Activated CD4-positive, alpha-beta T cell treated with anti-CD3 and anti-CD28 coated beads, Interleukin-2, amount 50 U/mL, for 4 hours (primary cell): ENCODE measurements at places on chromosomes 1 and 21.

- DNase-seq: no peak
These were observed 34.9 kb downstream of the CHML start for GRCh38 chr1:241605146-241605805.

DNA sequence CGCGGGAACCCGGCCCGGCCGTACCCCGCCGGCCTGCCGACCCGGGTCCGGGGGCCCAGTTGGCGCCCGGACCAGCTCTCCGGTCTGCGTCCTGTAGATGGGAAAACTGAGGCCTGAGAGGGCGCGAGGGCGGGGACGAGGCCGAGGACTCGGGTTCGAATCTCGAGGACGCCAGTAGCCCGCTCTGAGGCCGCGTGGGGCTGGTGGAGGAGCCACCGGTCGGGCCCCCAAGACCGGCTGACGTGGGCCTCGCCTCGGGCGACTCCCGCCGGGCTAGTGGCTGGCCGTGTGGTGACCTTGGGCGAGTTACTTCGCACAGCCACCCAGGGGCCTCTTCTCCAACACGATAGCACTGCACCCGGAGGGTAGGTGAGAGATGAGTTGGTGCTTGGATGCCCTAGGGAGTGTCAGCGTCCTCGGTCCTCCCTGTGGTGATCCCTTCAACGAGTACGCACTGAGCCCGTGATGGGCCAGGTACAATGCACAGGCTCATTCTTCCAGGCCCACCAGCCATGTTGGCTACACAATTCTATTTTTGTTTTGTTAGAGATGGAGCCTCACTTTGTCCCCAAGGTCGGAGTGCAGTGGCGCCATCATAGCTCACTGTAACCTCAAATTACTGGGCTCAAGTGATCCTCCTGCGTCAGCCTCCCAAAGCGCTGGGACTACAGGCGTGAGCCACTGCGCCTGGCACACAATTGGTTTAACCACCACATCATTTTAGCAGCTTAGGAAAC lies 404 bp upstream of the SCMH1 start:
- peak; percentile 5 for DNase-seq

DNA sequence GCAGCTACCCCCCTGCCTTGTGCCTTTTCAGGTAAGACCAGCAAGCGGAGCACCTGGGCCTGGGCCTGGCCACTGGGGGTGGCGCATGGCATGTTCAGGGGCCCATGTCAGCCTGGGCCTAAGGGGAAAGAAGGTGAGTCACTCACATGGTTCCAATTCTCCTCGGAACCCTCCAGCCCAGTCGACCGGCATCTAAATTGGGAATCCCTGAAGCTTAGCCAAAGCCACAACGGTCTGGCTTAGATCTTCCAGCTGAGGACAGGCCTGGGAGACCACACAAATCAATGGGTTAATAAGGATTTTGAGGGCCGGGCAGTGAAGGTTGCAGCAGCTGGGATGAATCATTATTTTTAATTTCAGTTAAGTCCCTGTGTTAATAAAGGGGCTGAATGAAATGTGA lies 145.1 kb upstream of the SMYD2 start:
- no peak for DNase-seq

DNA sequence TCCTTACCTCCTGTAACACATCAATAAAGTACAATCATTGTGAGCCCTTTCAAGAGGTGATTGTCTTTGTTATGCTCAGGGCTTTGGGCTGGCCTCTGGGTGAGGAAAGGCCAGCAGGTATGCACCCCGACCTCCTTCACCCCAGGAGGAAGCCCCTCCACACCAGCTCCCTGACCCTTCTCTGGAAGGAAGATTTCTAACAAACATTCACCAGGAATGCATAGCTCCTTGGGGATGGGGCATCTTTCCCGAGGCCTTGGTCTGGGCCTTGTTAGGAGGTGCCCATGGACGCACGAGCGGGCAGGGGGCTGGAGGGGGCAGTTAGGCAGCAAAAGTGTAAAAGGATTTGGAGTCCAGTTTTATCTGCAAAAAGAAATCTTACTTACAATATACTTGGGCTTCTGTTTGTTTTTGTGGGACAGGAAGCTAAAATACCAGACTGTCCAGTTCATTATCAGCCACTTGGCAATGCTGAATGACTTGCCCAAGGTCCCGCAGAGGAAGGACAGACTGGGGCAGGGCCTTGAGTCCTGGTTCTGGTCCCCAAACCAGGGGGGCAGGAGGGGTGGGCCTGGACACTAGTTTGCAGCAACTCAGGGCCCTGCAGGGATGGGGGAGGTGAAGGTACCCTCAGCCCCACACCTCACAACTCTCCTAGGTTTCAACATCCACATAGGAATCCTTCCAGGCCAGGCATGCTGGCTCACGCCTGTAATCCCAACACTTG lies 10.1 kb downstream of the ZC3H12A start:
- DNase-seq: no peak

DNA sequence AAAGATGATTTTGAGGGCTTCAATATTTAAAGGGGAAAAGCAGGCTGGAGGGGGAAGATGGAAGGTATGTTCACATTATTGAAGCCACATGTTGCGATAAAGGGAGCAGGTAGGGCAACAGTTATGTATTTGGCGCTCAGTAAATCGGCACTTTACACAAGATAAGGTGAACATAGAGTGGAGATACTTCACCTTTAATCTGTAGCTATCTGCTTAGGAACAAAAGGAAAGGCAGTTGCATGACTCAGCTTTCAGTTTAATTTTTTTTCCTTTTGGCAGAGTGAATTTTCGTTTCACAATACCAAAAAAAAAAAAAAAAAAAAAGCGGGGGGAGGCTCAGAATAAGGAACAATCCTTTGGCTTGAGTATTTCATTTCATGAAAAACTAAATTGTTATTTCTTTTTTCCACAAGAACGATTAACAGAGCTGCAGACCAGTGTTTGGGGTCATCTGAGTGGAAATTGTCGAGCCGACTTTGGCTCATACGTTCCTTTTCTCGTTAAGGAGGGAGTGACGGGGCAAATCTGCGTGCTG lies 1.1 kb upstream of the COQ8A start:
- DNase-seq: no peak

DNA sequence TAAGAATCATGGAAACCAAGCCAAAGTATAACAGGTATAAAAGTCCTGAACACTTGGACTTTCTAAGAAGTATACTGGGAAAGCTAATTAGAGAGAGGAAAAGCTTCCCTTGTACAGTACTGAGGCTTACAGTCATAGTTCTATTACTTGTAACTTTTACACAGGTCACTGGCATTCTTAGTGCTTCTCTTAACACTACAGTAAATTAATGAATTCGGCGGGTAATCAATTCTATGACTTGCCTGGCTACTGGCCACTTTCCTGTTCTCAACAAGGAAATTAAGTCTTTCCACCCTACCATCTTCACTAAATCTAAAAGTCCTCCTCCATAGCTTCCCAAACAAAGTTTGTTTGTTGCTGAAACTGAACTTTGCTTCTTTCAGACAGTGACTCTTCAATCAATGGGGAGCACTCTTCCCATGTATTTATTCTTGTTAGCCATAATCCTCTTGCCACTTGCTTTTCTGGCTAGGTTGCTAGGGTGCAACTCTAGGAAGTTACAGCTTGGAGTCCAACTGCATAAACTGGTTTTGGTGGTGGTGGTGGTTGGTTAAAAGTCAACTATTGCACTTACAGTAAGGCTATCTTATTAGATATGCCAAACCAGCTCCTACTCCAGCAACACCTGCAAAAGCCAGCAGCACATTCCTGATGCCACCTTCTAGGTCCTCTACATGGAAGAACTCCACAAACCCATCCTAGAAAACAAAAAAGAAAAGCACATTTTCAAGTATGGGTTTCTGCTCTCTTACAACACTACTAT lies 2.4 kb downstream of the MCL1 start:
- no peak for DNase-seq

DNA sequence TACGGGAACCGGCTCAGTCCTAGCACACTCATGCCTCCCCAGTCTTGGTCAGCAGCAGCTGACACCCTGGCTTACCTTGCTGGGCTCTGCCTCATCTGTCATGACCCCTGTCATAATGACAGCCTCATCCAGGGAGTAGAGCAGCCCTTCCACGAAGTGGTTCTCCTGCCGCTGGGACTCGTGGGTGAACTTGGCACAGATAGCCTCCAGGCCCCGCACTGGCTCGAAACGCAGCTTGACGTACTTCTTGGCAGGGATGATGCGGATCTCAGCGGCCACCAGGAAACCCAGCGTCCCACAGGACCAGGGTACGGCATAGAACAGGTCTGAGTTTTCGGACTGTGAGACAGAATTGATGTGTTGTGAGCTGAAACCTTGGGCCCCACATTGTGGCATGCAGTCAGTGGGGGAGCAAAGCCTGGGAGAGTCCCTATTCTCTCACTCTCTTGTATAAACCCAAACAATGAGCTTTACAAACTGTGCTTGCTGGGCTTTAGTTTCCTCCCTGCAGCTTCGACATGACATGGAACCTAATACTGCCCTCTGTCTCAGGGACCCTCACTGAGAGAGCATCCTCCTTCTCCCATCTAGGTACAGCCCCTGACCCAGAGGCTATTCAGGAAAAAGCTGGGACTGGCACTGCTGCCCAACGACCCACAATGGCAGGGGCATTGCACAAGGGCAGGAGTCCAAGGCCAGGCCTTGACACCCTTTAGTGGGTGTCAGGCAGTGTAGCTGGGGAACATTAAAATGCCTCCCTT lies 15.5 kb downstream of the DHCR24 start:
- DNase-seq: no peak

GRCh38 chr1:33349778-33350610 lies 29.1 kb upstream of the A3GALT2 start:
- peak; percentile 63 for DNase-seq

GRCh38 chr1:167798952-167799351 lies 77.2 kb downstream of the MPZL1 start:
- no peak for DNase-seq

GRCh38 chr1:79663916-79664315 lies 657.4 kb upstream of the ADGRL4 start:
- DNase-seq: no peak

GRCh38 chr21:20882462-20883407 lies 115.5 kb upstream of the NCAM2 start:
- no peak for DNase-seq

- no peak for DNase-seq
These were observed 298.6 kb downstream of the PTPRC start for GRCh38 chr1:198937231-198938031.

DNA sequence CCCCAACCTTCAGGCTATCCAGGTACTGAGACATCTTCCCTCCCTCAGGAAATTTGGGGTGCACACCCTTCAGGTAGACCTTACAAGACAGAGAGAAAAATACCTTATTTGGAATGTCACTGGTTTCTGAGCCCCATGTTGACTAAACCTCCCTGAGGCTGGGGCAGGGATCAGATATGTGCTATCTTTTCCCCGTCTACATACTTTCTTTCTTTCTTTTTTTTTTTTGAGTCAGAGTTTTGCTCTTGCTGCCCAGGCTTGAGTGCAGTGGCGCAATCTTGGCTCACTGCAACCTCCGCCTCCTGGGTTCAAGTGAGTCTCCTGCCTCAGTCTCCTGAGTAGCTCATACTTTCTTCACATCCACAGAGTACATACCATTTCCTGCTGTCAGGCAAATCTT lies 1.6 kb downstream of the CYB5R1 start:
- DNase-seq: no peak

DNA sequence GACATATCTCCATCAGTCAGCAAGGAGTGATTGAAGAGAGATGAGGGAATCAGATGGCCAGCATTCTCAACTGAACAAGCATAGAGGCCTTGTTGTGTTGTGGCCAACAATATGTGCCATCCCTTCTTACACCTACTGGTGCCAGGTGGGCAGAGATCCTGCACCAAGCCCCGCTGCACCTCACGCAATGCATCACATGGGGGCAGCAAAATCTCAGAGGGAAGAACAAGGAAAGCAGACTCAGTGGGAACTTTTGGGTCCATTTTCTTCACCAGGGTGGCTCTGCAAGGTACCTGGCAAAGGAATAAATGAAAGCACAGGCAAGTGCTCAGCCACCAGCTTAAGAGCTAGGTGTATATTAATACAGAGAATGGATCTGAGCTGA lies 33.2 kb downstream of the HSD3B2 start:
- no peak for DNase-seq

- DNase-seq: no peak
These were observed 125.4 kb upstream of the IGSF21 start for GRCh38 chr1:17982197-17982596.

DNA sequence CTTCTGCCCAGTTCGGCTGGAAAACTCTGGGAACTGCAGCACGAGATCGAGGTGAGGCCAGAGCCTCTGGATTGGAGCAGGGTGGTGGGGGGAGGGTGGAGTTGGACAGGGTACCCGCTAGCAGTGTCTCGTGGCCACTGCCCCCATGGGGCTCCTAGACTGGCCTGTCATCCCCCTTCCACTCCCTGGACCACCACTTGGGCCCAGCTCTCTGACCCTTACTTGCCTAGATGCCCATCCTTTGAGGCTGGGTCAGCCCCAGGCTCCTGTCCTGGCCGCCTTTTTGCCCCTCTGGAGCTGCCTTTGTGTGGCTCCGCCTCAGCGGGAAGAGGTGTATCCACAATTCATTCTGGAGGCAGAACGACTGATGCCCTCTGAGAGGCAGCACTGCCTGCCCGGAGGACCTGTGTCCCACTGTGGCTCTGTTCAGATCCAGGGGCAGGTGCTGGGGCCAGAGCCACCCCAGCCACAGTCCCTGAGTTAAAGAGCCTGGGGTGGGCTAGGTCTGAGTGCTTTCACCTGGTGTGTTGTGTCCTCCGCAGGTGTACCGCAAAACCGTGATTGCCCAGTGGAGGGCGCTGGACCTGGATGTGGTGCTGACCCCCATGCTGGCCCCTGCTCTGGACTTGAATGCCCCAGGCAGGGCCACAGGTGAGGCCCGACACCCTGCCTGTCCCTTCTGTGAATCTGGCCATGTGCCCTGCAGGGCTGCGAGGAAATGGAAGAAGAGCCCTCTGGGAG lies 17.7 kb downstream of the FAAH start:
- no peak for DNase-seq

- DNase-seq: no peak
These were observed 125.4 kb downstream of the KCNJ6 start for GRCh38 chr21:37790905-37791304.

DNA sequence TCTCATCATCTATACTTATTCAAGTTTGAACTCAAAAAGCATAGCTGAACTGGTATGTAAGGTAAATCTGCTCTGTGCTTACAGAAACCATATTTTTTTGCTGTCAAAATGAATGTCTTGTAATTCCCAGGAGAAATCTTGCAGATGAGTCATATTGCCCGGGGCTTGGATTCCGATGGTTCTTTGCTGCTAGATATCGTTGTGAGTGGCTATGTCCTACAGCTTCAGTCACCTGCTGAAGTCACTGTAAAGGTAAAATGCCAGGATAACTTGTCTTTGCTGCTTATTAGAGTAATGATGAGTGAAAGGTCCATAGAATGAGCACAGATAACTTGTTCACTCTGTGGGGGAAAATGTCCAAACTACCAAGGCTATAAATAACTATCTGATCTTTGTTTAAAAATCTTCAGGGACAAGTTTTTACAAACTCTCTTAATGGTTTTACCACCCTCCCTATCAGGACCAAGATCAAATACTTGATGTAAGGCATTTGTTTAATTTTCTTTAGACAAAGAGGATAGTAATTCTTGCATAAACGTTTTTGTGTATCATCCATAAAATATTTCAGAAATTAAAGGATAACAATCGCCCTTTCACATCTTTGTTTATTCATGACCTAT lies 222.3 kb downstream of the TPR start:
- DNase-seq: no peak

DNA sequence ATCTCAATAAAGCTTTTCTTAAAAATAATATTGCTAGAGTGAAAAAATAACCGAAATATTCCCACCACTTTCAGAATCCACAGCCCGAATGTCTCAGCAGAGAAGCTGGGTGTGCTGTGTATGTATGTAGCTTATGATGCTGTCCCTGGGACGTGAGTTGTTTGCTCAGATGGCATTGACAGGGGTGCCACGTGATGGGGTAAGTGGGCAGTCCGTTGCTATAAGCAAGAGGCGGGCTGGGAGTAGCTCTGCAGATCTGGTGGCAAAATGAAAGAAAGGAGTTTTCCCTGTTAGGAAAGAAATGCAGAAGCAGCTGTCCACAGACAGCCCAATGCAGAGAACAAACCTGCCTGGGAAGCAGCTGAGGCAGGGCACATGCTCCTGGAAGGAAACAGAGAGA lies 3.8 kb upstream of the FAM20B start:
- no peak for DNase-seq
